ENCODE measurements at places on chromosomes 2 and 18.

- no peak for DNase-seq
These were observed 163.1 kb downstream of the BABAM2 start for GRCh38 chr2:28053597-28053996.

GRCh38 chr2:151161821-151162551 lies 99.7 kb downstream of the RBM43 start:
- DNase-seq = peak; percentile 67

GRCh38 chr2:286035-286434 lies 1.9 kb downstream of the ALKAL2 start:
- DNase-seq = no peak

DNA sequence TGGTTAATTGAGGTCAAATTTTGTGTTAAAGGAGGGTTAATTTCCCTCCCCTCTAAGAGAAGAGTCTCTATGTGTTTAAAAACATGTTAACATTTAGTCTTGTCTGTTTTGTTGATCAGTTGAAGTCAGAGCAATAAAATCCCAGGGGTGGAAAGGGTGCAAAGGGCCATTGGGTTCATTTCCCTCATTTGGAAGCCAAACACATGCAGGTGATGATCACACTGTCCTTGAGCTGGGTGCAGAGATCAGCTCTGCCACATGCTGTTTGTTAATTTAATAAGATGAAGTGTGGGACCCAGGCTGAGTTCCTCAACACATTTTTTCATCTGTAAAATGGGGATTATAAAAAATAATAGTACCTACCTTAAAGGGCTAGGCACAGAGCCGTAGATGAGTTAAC lies 260.9 kb downstream of the LPIN1 start:
- no peak for DNase-seq

DNA sequence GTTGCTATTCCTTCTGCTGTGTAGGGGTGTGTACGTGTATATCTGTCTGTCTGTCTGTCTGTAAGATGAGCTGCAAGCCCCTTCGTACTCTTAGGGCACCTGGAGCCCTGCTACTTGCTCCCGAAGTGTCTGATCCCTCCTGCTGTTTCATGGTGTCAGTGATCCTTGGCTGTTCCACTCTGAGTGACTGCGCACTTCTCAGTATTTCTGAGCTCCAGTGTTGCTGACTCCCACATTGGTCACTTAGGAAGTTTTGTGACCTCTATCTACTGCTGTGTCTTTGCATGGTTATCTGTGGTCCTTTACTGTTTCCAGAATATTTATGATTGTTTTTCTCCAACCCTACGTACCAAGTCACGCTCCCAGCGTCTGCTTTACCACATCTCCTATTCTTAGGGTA lies 16.2 kb downstream of the SEMA4F start:
- DNase-seq = no peak

DNA sequence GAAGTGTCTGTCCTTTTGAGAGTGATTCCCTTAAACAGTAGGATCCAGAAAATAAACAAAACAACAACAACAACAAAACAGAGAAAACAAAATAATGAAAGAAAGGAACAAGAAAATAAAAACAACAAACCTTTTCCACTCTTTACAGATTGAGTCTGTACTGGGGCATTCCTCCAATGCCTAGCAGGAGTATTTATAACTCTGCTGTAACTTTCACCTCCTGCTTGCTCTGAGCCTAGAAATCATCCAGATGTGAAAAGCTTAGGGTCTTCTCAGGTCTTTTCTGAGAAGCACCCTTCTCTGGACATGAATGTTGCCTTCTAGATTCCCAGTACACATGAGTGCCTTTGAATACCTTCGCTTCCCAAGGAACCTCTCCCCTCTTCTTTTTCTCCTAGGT lies 1239.4 kb downstream of the CNTNAP5 start:
- no peak for DNase-seq

DNA sequence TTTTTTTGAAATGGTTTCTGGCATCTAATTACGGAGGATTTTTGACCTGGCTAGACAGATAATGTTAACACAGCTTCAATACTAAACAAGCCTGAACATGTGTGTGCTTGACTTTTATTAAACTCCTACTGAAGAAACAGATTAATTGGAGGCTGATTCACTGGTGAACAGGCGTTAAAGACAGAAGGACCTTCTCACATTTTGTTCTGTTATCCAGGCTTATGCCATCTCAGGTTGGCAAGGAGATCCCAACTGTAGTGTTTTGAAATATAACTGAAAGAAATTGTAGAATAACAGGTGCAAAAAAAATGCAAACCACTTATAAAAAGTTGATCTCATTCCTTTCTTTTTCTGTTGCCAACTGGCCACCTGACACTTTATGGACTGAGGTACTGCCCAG lies 269.6 kb downstream of the ARHGAP15 start:
- no peak for DNase-seq

GRCh38 chr2:197212344-197213262 lies 98.0 kb downstream of the ANKRD44 start:
- DNase-seq = no peak

All from fibroblast of upper back skin (primary cell).